ENCODE measurements at places on chromosomes 4 and X.

DNA sequence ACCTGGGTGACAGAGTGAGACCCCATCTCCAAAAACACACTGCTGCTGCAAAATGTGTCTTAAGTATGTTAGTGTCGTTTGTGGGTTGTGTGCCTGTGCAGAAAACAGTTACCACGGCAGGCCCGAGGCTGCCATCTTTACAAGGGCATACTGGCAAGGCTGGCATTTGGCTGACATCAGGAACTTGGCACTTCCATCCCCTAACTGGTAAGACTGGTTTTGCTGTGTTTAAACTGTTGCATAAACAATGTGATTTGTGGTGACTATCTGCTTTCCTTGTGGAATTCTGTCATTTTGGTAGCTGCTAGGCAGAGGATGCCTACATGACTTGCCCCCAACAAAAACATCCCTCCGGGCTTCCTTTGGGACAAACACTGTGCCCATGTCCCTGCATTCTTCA lies 12.3 kb downstream of the LRP2BP start:
- no peak for DNase-seq

DNA sequence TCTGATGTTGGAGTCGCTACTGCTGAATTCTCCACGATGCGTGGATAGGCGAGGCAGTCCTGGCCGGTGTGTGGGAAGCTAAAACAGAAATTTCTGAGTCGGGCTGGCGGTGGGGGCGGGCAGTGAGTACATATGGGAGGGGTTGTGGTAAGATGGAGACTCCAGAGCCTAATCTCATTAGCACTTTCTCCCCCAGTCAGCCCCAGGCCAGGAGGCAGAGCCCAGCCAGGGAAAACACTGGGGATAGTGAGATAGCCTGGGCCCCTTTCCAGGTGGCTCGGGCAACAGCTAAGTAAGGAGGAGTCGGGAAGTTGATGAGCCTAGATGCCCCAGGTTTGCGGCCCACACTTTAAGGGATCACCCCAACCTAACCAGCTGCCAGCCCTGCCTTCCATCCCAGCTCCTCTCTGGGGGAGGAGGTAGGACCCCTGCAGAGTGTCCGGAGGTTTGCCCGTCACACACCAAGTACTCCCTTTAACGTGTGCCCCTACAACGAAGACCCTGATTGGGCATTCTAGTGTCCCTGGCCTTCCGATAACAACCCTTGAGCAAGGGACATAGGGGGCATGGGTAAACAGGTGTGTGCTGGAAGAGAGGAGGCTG lies 2.4 kb upstream of the LOC101059915 start:
- no peak for DNase-seq

DNA sequence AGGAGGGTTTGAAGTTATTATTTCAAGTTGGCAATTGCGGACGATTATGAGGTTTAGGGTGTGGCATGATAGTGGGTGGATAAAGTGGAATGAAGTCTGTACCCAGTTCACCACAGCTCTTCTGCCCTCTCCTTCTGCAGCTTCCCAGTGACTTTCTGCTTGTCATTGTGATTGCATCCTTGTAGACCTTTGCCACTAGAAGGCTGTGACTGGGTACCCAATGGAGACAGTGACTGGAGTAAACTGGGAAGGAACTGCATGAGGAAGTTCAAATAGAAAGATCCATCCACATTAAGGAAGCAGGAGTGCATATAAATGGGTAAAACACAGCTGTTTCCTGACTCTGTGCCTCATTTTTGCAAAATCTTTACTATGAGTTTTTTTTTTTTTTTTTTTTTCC lies 53.5 kb upstream of the SPANXN3 start:
- no peak for DNase-seq

DNA sequence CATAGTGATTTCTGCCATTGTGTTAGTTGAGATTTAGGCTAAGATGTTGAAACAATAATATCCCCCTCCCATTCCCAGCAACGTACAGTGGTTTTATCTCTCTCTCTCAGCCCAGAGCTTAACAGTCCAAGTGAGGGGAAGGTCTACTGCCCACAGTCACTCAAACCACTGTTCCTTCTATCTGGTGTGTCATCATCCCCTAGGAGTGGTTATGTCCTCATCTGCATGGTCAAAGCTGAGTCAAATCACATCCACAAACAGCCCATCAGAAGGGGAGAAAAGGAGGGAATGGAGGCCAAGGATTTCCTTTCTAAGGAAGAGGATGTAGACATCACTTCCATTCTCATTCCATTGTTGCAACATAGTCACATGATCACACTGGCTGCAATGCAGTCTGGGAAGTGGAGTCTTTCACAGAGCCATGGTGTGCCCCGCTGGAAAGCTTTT lies 42.8 kb upstream of the CHRNA9 start:
- DNase-seq: no peak

DNA sequence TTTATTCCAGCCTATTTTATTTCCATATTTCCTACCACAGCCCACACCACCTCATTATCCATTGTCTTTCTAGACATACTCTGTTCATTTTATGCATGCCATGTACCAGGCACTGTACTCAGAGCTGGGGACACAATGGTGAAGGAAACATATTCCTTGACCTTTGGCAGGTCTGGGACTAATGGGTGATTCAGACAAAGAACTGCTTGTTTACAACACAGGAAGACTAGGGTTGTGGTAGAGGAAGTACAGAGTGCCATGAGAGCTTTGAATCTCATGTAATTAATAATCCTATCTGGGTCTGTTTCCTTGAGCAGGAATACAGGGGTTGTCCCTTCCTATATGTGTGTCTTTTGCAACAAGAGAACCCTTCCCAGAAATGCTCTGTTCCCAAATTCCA lies 75.1 kb upstream of the NUDT10 start:
- DNase-seq: no peak

DNA sequence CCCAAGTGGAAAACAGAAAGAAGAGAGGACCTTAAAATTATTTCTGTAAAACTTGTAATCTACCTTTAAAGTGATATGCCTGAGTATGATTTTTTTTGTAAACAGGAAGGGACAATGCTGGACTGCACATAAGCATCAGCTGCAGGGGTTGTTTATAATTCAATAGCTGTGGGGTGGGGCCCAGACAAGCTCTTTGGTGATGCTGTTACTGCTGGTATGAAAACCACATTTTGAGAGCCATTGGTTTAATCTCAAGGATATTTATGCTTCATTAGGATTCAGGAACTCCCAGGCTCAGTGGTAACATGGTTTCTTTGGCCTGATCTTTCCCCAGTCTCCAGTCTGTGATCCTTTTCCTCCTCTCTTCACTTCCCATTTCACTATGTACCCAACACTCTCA lies 34.3 kb upstream of the GRPR start:
- DNase-seq: no peak

DNA sequence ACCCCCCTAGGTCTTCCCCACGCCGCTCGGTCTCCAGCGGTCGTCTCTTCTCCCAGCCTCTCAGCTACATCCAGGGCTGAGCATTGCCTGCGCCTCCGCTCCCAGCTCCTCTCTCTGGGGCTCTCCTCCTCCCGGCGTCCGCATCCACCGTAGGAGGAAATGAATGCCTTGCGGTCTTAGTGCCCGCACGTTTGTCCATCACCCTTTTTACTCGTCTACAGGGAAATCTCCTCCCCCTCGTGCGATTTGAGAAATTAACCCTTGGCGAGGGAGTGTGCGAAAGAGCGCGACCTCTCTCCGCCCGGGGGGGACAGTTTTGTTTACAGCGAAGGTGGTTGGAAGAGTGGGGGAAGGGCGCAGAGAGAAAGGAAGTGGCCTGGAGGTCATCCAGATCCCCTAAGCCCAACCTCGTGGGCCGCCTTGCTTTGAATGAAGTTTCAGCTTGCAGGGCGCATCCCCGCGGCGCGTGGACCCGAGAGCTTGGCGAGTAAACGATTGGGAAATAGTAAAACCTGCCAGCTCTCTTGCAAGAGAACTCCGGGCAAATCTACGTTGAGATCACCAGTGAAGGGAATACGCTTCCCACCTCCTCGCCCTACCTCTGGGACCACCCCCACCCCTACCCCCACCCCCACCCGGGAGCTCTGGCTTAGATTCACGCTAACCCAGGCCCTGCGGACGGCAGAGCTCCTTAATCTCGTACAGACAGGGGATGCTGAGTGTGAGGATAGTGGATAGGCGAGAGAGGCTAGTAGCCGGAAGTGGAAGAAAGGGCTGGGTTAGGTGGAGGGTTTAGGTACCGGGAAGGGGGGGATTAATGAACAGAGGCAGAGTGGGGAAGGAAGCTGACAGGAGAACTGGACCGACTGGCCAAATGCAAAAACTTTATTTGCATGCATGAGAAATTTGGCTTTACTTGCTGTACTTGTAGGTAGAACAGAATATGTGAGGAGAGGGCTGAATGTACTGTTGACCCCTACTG lies at the start of gene ELOVL6:
ELOVL6 (minus strand) TSS at position 181 of the 982 bp plus-strand sequence. CDS start 280 bp downstream, outside the sequence.
- no peak for DNase-seq

DNA sequence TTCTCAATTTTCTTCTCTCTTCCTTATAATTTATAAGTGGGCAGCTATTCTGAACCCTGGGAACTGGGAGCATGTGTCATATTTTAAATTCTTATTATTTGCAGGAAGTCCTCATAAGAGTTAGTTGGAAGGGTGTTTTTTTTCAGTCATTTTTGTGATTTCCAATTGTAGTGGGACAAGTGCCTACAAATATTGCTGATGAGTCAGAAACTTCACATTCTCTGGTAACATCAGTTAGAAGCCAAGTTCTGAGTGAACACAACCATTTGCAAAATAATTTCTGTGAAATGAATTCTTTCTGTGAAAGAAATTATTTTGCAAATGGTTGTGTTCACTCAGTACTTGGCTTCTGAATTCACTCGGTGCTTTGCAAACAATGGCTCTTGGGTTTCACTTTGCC lies 20.8 kb upstream of the NWD2 start:
- no peak for DNase-seq

DNA sequence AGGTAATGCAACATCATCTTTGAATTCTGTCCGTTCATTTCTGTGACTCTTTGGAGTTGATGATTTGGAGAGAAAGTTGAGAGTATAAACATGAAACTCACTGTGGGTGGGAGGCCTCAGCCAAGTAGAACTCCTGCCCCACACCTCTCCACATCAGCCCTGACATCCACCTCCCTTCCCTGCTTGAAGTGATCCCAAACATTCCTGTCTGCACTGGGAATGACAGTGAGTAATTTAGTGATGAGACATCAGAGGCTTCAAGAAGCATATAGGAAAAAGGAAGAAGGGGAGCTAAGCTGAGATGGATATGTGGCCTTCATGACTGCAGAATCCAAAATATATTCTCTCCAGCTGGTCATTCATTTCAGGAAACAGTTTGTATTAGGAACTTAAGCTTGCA lies 151.8 kb downstream of the SPATA18 start:
- no peak for DNase-seq

GRCh38 chrX:111375747-111376146 lies 36.2 kb downstream of the DCX start:
- no peak for DNase-seq

DNA sequence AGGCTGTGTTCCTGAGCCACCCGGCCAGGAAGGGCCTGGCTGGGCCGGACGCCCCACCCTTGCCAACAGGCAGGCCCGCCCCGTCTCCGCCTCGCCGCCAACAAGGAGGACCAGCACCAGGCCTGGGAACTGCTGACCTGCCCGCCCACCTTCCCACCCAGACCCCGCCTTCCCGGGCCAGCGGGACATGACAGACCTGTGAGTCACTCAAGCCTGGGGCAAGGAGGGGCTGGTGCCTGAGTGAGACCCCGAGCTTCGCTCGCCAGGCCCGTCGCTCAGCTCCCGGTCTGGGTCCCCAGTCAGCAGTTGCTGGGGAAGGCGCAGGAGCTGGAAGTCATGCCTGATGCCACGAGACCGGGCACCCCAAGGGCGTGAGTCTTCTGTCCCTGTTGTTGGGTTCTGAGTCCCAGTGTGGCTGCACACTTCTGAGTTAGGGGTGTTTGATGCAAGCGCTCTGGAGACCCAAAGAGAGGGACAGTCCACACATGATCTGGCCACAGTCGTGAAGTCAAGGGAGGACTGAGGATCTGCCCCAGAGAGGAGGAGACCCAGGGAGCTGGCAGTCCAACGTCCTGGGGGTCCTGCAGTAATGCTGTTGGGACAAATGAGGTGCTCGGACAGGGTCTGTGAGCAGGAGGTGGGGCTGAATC lies at the start of gene DNASE1L1:
DNASE1L1 (minus strand) TSS at position 33 of the 650 bp plus-strand sequence. CDS start 3,686 bp downstream, outside the sequence.
- no peak for DNase-seq

DNA sequence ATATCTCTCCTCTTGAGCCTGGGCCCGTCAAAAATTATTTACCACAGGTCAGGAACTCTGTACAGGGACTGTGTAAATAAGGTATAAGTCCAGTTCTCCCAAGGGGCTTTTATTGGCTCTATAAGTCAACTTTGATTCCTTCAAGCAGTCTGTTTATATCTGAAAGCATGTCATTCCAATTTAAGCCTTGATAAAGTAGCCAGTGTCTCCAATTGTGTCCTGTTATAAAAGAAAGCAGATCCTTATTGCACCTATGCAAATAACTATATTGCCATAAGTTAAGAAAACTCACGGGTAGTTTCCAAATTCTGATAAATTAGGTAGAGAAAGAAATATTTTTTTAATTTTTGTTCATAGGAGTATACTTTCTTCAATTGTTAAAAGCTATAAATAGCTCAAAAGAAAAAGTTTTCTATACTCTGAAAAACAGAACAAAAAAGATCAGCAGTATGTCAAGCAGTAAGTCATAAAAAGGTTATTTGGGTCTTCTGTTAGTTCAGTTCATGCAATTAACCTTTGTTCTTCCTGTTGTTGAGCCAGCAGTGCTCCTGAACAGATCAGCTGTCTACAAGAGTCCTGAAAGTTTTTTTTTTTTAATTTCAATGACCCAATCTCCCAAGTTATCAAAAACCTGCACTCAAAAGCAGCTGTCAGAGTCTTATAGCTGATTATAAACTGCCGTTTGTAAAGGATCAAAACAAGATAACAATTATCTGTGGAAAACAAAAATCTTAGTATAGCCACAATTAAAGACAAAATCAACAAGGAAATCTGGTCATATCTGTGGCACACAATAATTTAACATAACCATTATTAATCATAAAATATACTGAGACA lies 178.4 kb upstream of the GALNT7 start:
- DNase-seq: no peak

GRCh38 chrX:140088438-140088837 lies 123.1 kb upstream of the CXorf66 start:
- DNase-seq: no peak

DNA sequence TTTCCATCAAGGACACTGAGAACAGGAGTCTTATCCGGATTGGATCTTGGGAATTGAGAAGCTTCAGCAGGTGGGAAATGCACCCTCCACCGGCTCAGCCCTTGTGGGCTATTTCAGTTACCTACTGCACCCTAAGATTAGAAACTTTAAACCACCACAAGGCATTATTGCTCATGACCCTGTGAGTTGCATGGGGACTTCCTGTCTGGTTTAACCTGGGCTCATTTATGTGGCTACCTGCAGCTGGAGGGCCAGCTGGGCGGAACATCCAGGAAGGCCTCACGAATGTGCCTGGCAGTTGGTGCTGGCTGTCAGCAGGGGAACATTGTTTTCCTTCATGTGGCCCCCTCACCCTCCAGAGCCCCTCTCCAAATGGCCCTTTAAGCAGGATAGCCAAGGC lies 164.1 kb downstream of the DEFB131A start:
- no peak for DNase-seq

All from cortex of kidney (tissue), 1 donor.